Stimulated activated CD4-positive, alpha-beta T cell treated with anti-CD3 and anti-CD28 coated beads, Interleukin-2, amount 100 ng/mL, for 48 hours (primary cell): ENCODE measurements at places on chromosomes 3 and 15.

DNA sequence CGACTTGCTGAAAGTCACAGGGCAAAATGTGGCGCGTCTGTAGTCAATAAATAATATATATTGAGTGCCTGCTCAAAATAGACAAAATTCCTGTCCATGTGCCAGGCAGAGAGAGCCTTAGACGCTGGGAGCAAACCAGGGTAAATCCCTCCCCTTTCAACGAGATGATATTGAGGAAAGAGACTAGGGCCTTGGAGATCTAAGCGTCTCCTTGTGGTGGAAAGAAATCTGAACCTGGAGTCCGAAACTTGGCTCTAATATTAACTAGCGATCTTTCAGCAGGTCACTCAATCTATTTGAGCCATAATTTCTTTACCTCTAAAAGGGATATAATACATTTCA, 348 bp upstream of the DPP8 start:
- no peak for DNase-seq

GRCh38 chr3:72977060-72977808, 19.4 kb upstream of the PPP4R2 start:
- no peak for DNase-seq

GRCh38 chr15:40282869-40283614, at the start of gene ANKRD63:
ANKRD63 (minus strand) TSS chr15:40283064; CDS start chr15:40282586, 478 bp downstream.
- DNase-seq = no peak

DNA sequence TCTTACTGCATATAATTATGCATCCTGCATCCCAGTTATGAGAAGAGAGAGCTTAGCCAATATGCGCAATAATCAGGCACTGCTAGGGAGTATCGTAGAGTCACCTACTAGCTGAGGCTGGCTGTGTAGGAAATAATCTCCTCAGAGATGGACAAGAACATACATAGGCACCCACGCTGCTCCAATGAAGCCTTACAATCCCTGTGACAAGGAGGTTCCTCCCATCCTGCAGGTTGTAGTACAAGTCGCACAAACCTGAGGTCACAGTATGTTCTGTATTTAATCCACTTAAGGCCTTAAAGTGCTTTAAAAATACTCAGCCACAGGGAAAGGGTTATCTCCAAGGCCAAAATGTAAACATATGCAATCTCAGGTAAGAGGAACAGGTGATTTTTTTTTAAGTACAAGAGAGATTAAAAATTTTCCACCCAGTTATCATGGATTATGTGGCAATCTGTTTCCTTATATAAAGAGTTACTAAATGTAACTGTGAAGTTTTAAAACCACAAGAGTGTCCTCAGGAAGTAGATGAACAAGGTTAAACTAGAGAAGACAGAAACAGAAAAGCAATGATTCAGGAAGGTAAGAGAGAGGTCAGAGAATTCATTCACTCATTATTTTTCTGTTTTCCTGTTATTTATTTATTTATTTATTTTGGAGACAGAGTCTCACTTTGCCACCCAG, 7.5 kb upstream of the COLQ start:
- DNase-seq = no peak

GRCh38 chr3:47306022-47306421, 23.3 kb downstream of the KLHL18 start:
- DNase-seq = no peak

DNA sequence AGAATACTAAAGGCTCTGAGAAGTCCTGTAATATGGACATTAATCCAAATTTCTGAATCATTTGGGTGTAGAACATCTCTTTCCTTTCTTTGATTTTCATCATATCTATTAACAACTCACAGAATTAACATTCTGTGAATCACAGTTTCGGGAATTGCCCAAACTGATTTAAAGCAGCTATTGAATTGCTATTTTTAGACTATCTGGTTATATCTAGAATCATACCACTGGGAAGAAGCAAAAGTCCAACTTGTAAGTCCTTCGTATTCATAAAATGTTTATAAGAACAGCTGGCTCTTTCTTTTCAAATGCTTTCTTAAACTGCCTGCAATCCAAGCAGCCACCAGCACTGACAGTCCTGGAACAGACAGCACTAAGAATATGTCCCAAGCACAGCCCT, 733.0 kb downstream of the NTRK3 start:
- no peak for DNase-seq

DNA sequence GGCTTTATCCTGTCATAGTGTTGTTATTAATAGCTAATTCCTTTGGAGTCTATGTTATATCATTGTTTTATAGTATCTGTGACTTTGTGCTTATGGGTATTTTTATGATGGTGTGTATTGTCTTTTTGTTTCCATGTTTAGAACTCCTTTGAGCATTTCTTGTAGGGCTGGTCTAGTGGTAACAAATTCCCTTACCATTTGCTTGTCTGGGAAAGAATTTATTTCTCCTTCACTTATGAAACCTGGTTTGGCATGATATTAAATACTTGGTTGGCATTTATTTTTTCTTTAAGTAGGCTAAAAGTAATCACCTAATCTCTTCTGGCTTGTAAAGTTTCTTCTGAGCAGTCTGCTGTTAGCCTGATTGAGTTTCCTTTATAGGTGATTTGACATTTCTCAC, 47.7 kb upstream of the ROBO1 start:
- no peak for DNase-seq

- no peak for DNase-seq
Observed at GRCh38 chr3:2391896-2392295, 293.2 kb downstream of the CNTN4 start.

DNA sequence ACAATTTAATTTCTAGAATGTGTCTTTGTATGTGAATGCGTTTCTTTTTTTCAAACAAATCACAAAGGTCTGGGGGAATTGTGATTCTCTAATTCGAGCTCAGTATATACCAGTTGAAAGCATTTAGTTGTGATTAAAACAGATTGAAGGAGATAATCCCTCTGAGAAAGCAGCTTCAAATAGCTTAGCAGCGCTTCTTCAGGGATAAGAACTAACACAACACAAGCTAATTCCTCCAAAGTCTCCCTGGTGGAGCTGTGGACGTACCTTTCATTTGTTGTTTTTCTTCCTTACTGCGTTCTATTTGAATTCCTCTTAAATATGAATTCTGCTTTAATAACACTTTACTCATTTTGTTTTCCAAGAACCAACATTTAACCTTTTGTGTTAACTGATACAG, 286.7 kb downstream of the ROBO2 start:
- no peak for DNase-seq

DNA sequence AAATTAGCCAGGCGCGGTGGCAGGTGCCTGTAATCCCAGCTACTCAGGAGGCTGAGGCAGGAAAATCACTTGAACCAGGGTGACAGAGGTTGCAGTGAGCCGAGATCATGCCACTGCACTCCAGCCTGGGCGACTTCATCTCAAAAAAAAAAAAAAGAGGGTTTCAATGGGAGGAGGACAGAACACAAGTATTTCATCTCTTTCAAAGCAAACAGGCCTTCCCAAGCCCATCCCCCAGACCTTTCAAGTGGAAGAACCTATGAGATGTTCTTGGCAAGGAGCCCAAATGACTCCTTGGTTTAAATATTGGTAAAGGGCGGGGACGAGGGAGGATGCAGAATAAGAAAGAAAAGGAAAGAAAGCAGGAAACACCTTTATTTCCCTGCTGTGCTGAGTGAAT, 62.2 kb upstream of the MCF2L2 start:
- no peak for DNase-seq

GRCh38 chr3:173089283-173089682, 51.8 kb downstream of the SPATA16 start:
- DNase-seq = no peak

- peak; percentile 48 for DNase-seq
Observed at GRCh38 chr3:172332256-172333041, 115.8 kb downstream of the GHSR start.

GRCh38 chr15:66698318-66698961, 3.6 kb upstream of the SMAD6 start:
- DNase-seq = no peak

- no peak for DNase-seq
Observed at GRCh38 chr3:169954142-169954756, 12.4 kb upstream of the SEC62 start.
